Stimulated activated effector memory CD8-positive, alpha-beta T cell treated with anti-CD3 and anti-CD28 coated beads, Interleukin-12 subunit alpha, Interleukin-12 subunit beta, amount 100 ng/mL, for 72 hours (primary cell): ENCODE measurements at places on chromosomes 7 and 10.

DNA sequence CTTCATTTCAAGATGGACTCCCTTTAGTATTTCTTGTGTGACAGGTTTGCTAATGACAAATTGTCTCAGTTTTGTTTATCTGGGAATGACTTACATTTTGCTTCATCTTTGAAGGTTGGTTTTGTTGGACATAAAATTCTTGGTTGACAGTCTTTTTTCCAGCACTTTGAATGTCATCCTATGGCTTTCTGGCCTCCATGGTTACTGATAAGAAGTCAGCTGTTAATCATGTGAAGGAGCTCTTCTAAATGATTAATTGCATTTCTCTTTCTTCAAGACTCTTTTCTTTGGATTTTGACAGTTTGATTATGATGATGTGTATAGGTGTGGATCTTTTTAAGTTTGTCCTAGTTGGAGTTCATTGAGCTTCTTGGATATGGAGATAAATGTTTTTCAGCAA lies 26.9 kb upstream of the HHEX start:
- no peak for DNase-seq

DNA sequence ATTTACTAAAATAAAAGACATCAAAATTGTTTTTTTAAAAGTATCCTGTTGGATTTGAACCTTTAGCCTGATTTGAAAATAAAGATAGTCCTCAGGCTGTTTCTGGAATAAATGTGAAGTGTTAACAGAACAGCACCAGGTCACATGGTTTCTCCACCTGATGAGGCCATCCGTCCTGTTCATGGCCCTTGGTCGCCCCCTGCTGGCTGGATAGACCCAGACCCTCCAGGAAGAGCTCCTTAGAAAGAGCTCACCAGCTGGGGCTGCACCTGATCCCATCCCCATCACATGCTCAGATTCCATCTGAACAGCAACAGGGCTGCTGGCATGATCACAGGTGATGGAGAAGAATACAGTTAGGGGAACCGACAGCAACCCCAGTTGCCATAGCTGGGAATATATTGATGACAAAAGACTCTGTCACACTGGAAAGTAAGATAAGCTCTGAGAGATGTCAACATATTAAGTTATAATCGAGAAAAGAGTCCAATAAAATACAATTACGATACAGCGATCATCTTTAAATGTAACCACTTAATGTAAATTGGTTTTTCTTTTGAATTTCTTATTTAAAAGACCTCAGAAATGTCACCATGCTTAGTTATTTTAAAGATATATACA lies 4.8 kb downstream of the OR2A14 start:
- DNase-seq: peak; percentile 86

DNA sequence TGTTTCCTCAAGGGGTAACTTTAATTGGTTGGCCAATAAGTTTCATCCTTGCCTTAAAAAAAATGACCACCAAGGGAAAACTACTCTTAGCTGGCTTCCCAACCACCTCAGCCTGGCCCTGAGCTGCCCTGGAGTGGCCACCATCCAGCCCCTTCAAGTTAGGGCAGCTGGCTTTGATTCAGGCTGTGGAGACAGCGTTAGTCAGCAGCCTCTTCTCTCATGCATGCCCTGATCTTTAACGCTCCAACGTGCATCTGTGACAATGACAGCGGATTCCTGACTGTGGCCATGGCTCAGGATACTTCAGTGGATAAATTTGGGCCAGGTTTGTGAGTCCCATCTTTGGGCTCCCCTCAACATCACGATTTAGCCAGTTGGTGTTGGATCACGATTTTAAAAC lies 111.6 kb downstream of the RBM20 start:
- no peak for DNase-seq

- no peak for DNase-seq
Measured at GRCh38 chr7:102845346-102845745, 67.5 kb upstream of the LRRC17 start.

- no peak for DNase-seq
Measured at GRCh38 chr10:89659143-89660131, 14.4 kb upstream of the PANK1 start.

- DNase-seq: no peak
Measured at GRCh38 chr10:97991871-97992270, 38.5 kb downstream of the CRTAC1 start.
